ENCODE measurements at places on chromosomes 7 and 10.

GRCh38 chr10:119734396-119735332, 8.8 kb downstream of the INPP5F start:
- ATAC-seq, result peak; percentile 66

DNA sequence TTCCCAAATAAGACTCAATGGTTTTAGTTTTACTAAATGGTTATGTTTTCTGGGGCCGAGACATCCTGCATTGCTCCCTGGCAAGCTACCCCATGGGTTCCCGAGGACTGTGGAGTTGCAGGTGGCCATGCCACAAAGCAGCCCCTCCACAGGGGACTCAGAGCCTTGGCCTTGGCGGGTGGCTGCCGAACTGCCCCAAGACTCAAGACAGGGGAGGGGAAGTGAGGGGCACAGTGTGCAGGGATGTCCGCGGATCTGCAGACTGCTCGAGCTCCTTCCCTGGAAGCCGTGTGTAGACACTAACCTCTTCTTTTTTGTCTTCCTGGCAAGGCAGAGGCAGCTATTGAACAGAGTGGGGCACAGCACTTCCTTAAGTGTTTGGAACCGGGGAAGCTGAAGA, 154.6 kb downstream of the EBF3 start:
- ATAC-seq, result no peak

DNA sequence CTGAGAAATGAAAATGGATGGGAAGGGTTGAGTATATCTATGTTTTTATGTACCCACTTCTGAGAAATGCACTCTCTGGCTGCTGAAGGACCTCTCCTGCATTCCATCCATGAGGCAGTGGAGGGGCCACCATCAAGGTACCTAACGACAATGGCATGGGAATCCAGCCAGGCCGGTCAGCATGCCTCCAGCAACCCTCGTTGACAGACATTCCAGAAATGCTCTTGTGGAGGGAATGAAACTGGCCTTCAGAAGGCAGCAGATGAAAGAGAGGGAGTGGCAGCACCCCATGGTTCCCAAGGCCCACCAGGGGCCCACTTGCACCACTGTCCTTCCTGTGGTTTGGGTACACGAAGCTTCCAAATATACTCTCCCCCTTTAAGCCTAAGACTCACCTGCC, 269.0 kb downstream of the ARHGAP12 start:
- ATAC-seq, result no peak

DNA sequence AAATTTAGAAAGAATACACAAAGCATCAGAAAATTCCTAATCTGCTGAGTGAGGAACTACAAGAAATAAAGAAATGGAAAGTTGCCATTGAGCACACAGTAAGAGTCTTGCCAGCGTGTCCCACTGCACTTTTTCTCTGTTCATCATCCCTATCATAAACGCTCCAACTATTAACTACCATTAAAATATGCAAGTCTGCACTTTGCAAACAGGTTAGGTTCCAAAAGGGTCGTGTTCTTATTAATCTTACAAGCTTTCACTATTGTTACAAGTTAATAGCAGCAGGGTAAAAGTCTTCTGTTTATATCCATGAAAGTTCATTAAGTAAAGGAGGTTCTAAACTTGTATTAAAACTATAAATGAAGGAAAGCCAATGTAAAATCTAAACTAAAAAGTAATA, 5.2 kb upstream of the JMJD1C start:
- no peak for ATAC-seq

GRCh38 chr7:130993671-130994365, 259.8 kb upstream of the KLF14 start:
- no peak for ATAC-seq
